Vagina (tissue), 2 donors: ENCODE measurements at places on chromosomes 4 and X.

- DNase-seq: peak; percentile 67
Observed at GRCh38 chrX:626745-627509, 3.7 kb upstream of the SHOX start.

- no peak for DNase-seq
Observed at GRCh38 chr4:102263024-102263787, 82.1 kb downstream of the SLC39A8 start.

DNA sequence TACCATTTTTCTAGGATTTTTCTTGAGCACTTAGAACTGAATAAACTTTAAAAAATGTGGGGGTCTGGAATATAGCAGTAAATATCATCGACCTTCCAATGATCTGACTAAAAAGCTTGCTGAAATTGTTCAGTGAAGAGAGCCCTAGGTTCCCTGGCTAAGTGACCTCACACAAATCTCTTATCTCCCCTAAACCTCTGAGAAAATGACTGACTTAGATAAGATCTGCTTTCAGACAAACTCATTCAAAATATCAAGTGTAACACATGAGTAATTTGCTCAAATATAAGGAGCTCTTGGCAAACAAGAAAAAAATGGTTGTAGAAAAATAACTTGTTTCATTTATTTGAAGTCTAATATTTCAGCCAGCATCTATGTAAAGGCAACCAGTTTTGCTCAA, 441.7 kb upstream of the SLIT2 start:
- DNase-seq: no peak

DNA sequence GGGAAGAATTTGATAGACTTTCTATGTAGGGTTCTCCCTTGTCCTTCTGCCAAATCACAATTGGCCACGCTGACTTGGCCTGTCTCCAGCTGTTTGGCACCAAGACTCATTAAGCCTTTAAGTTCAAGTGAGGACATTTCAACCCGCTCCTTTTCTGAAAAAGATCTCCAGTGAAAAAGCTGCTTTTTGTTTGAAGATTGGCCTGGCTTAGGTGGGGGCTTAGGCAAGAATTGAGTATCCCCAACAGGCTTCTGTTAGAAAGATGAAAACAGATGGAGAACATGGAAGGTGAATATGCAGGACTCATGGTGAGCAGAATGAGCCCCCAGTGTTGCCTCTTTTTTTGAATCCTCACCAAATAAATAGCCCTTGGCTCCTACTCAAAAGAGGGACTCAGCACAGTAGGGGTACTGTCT, 28.5 kb upstream of the LIMCH1 start:
- no peak for DNase-seq

- DNase-seq: no peak
Observed at GRCh38 chr4:8165374-8165896, 6.8 kb upstream of the ABLIM2 start.

DNA sequence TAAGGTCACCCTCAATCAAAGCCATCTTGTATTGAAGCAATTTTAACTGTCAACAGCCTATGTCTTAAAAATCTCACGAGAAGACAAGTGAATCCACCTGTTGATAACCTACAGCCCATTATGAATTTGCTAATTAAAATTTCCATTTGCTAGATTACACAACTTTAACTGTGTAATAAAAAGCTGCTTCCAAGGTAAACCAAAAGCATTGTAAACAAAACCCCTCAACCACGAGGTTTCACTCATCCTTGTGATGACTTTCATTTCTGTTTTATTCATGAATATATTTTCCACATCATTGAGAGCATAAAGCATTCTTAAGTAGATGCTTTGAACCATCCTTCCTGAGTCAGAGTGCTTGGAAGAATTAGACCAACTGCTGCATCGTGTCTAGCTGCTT, 217.5 kb upstream of the GYPA start:
- no peak for DNase-seq

DNA sequence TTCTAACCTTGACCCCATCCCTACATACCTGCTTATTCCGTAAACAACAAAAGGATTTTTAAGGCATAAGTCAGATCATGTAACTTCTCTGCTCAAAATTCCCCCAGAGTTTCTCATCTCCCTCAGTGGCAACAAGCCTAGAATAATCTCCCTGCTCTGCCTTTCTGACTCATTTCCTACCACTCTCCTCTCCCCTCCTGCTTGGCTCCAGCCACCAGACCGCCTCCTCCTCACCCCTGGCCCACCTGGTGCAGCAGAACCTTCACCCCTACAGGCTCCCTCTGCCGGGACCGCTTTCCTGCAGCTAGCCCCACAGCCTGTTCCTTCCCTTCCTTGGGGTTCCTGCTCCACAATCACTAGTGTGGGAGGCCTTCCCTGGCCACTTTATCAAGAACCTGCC, 32.1 kb downstream of the TSPAN5 start:
- no peak for DNase-seq

- no peak for DNase-seq
Observed at GRCh38 chr4:74374561-74375327, 9.8 kb downstream of the EREG start.

GRCh38 chr4:1684506-1685234, 557 bp upstream of the FAM53A start:
- no peak for DNase-seq

DNA sequence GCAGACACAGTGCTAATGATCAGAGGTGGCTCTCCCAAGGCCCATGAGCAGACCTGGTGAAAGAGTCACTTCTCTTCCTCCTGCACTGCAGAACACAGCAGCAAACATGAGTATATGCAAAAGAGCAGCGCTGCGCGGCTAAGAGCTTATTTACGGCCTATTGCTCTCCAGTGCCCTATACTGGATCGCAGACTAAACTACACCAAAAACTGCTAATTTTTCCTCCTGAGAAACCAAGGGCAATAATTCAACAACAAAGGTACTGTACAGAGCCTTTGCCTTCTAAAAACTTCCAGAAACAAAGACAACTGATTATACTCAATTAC, 702.5 kb downstream of the ARAP2 start:
- DNase-seq: no peak

GRCh38 chr4:8409264-8410065, 31.1 kb downstream of the ACOX3 start:
- no peak for DNase-seq

DNA sequence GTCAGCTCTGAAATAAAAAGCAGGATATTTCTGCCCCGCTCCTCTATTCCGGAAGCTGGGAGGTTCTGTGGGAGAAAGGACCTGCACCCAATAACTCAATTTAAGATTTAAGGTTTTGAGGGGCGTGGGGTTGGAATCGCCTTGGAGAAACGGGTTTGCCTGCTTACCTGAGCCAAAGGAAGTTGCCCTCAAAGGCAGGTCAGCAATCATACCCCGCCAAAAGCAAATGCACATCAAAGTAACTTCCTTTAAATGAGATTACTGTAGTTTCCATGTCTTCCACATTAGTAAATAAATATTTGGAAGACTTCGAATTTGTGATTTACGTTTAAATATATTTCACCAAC, 978 bp upstream of the HS3ST1 start:
- DNase-seq: no peak

DNA sequence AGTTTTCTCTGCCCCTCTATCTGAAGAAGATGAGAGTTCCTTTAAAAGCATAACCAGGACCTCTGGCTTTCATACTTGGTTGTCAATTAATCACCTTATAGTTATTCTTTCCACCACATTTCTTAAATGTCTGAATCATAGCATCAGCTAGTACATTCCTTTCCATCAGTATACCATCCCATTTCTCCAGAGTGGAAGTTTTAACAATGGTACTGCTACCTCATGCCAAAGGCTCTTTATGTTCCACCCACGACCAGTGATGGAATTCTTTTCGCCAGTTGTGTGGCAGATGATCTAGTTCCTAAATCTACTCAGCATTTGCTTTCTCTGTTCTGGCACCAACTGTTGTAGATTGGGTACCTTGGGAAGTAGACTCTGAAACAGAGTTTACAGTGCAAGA, 379.8 kb downstream of the ZNF674 start:
- DNase-seq: no peak

- no peak for DNase-seq
Observed at GRCh38 chrX:68897118-68897945, 68.5 kb downstream of the EFNB1 start.
